Right ventricle myocardium inferior (tissue), 1 donor: ENCODE measurements at places on chromosomes 7 and 10. TPM values are rescaled to one million over a fixed set of nuclear protein-coding genes. Genes with fewer than 3 reads are reported as not detected.

DNA sequence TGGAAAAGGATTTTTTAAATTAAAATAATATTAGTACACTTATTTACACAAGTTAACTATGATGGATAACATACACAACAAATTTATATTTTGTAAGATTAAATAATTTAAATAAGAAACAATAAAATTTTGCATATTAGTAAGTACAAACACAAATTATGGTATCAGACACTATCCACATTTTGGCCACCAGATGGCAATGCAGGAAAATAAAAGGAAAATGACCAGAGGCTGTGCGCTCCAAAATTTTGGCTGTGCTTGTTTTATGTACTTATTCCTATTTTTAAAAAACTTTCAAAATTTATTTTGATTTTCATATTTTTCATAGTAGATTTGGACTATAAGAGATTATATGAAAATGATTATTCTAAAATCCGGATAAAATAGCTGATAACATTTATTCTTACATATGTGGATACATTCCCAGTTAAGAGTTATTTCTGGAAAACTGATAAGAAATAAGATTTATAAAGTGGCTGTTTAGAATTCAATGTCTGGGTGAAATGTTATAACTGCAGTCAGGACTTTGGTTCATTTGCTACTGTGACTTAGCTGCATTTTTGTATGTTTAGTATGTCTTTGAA lies 274.7 kb upstream of the HGF start:
- no peak for DNase-seq

DNA sequence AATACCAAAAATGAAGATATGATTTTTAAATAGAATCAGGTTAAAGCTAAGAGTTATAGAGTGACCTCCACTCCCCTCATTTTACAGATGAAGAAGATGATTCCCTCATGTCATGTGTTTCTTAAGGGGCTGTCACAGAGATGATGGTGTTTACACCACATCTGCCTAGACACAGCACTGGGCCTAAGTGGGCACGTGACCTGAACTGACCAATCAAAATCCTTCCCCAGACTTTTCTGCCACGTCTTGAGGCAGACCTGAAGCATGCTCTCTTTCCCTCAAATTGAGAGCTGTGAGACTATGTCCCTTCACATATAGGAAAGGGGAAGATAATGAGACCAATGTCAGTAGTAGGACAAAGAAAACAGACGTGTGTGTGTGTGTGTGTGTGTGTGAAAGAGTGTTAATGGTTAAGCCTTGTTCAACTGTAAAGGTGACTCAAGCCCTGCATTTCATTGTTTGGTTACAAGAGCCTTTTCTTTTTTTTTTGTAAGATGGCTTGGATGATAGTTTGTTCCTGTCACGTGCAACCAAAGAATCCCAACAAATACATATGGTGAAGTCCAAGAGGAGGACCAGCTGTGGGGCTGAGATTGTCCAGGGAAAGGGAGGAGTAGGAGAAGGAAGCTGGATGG lies 172.8 kb upstream of the AOAH start:
- no peak for DNase-seq

- no peak for DNase-seq
Observed at GRCh38 chr7:48298779-48299178, 127.5 kb downstream of the ABCA13 start.

- DNase-seq, result no peak
Observed at GRCh38 chr10:14707481-14707880, 67.2 kb downstream of the FAM107B start.

GRCh38 chr7:91181949-91182348 lies 82.3 kb upstream of the FZD1 start:
- DNase-seq, result no peak

DNA sequence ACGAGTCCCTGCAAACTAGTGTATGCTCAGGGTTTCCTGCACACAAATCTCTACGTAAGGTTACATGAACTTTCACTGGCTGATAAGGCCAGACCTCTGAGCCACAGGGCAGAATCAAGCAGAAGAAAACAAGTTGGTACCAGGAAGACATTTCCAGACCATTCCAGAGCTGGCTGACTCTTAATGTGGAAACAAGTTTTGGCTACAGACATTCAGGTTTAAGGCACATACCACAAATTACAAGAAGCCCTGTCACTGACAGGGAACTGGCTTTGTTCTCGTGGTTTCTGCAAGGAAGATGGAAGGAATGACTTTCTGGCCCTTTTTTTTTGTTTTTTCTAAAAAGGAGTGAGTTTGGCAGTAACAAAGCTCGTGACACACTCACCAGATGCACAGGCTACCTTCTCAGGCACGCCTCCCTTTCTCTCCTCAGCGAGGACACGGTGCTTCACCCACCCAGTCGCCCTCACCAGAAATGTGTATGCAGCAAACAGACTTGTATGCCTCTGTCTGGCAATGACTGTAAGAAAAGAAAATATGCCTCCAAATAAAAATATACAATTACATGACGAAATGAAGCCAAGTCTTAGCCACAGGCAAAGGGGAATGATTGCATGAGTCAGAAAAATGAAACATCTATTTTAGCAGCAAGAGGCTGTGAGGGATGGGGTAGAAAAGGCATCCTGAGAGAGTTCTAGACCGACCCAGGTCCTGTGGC lies 22.6 kb downstream of the PLAC9 start:
- no peak for DNase-seq

DNA sequence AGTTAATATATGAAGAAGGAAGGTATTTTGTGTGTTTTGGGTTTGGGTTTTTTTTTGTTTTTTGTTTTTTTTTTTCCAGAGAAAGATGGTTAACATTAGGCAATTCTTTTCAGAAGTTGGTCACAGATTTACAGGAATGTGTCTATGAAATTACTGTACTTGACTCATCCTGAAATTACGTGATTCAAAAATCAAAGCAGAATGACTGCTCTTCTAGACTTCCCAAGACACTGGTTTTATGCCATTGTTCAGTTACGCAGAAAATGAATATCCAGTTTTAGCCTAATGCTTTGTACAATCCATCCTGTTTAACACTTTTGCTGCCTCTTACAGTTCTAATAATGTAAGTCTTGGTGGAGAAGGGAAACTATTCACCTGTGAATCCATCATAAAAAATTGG lies 39.7 kb upstream of the CELF2 start:
- DNase-seq, result no peak

GRCh38 chr7:73968487-73968886 lies 59.5 kb upstream of the ELN start:
- DNase-seq, result no peak

- no peak for DNase-seq
Observed at GRCh38 chr7:90933984-90934383, 330.2 kb upstream of the FZD1 start.

DNA sequence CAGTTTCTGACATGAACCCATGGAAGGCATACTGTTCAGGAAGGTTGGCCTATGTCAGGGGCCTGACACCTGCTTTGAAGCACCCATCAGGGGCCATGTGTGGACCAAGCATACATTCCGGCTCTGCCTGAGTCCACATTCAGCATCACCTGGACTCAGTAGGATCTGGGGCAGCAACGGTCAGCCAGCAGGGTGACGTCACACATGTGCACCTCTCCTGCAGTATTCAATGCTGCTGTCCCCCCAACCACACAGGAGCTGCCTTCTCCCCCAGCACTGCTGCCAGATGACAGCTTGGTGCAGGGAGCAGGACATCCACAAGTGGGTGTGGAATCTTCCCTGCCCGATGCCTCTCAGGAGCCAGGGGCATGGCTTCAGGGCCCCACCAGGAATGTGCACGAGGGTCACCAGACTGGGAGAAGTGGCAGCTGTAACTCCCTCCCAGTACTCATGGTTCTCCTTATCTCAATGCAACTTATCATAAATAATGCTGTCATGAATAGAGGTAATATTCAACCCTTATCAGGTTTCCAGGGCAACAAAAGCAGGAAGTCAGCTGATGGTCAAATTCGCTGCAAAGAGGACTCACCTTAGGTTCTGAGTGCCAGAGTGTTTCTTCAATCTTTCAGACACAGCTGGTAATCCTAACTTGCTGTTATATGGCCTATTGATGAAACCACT lies 292.9 kb downstream of the PAXIP1 start:
- DNase-seq, result no peak

The TIMM23B gene
- 13.6 TPM for total RNA-seq

The ZPBP gene
- not detected for total RNA-seq
